Sigmoid colon (tissue), 7 donors: ENCODE measurements at places on chromosomes 5 and 9. TPM values are rescaled to one million over a fixed set of nuclear protein-coding genes. Genes with fewer than 3 reads are reported as not detected.

The EEIG1 gene
- total RNA-seq, result 10.9 TPM

The CMYA5 gene
- 21.0 TPM for total RNA-seq

DNA sequence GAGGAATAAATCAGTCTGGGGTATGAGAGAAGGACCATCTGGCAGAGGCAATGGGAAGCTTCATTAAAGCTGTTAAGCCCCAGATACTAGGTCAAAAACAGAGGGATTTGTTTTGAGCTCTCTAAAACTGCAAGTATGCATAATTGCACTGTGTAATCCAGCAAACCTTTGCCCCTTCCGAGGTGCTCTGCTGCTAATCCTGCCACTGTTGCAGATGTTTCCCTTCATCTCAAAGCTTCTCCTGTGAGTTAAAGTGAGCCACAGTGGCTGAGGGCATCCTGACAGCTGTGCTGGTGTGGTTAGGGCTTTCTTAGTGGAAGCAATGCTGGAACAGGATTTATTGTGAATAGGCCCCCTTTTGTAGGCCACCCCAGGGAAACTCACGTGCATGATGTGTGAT, 160.3 kb upstream of the TRPC7 start:
- H3K36me3 ChIP-seq, result no peaks in the 10 kb centered on the region
- H3K4me3 ChIP-seq, result no peak overlapping the region
- no peak for DNase-seq
- no peaks in the 10 kb centered on the region for H3K4me1 ChIP-seq

The KIF24 gene
- 0.66 TPM for total RNA-seq

The SCAI gene
- 5.4 TPM for total RNA-seq

GRCh38 chr5:53858700-53859456, 298.4 kb downstream of the NDUFS4 start:
- no peak overlapping the region for H3K4me3 ChIP-seq
- no peaks in the 10 kb centered on the region for H3K36me3 ChIP-seq
- no peak overlapping the region for H3K27ac ChIP-seq

DNA sequence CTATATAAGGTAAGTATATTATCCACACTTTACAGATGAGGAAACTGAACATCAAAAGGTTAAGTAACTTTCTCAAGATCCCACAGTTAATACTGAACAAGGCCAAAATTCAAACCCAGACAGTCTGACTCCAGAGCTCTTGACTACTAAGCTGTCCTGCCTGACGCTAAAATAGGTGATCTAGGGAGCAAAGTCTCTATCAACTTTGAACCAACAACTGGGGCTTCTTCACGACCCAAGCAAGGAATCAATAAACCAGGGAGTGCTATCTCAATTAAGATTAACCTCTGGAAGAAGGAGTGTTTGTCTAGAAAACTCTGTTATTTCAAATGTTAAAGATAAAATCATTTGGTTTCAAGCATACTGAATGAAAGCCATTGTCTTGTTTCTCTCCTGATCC, 64.4 kb downstream of the MRPS27 start:
- H3K4me1 ChIP-seq, result peaks cover 20% of the 10 kb centered on the region
- H3K27ac ChIP-seq, result no peak overlapping the region
- no peak overlapping the region for H3K4me3 ChIP-seq
- H3K36me3 ChIP-seq, result no peaks in the 10 kb centered on the region
- DNase-seq, result no peak
- H3K27me3 ChIP-seq, result no peaks in the 10 kb centered on the region

The SLC6A7 gene
- not detected for total RNA-seq

GRCh38 chr9:115730845-115731244, 422.7 kb upstream of the PAPPA start:
- no peak overlapping the region for H3K27ac ChIP-seq
- H3K36me3 ChIP-seq, result no peaks in the 10 kb centered on the region

The ORM1 gene
- not detected for total RNA-seq

GRCh38 chr5:98872674-98873073, 56.1 kb downstream of the CHD1 start:
- peaks cover 100% of the 10 kb centered on the region for H3K36me3 ChIP-seq
- no peaks in the 10 kb centered on the region for H3K27me3 ChIP-seq
- H3K4me3 ChIP-seq, result no peak overlapping the region
- DNase-seq, result no peak
- H3K27ac ChIP-seq, result no peak overlapping the region
- H3K4me1 ChIP-seq, result no peaks in the 10 kb centered on the region

DNA sequence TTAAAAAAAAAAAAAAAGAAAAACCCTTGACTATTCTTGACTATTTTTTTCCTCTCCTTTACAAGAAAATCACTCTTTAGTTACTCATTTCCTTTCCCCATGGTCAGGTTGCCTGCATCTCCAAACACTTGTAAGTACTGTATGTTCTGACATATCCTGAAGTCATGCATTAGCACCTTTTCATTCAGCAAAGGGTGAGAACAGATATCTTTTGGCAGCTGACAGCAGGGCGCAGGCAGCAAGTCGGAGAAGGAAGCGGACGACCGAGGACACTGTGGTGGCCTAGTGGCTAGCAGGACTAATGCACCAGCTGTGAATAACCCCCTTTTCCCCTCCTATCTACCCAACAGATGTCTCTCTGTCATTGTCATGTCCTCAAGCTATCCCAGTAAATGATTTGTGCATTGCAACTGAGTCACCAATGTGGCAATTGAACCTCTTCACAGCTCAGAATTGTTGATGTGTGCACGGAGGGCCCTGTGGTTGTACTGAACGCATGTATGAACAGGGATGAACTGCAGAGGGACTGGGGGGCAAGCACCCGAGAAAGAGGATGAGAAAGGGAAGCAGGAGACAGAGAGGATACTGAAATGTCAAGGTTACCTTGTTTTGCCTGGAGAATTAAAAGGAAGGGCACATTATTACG, 996.0 kb upstream of the ARRDC3 start:
- H3K4me3 ChIP-seq, result no peak overlapping the region
- H3K27ac ChIP-seq, result no peak overlapping the region
- H3K27me3 ChIP-seq, result no peaks in the 10 kb centered on the region
- no peak for DNase-seq
- no peaks in the 10 kb centered on the region for H3K36me3 ChIP-seq
- H3K4me1 ChIP-seq, result no peaks in the 10 kb centered on the region

The GPRIN1 gene
- total RNA-seq, result 0.55 TPM

DNA sequence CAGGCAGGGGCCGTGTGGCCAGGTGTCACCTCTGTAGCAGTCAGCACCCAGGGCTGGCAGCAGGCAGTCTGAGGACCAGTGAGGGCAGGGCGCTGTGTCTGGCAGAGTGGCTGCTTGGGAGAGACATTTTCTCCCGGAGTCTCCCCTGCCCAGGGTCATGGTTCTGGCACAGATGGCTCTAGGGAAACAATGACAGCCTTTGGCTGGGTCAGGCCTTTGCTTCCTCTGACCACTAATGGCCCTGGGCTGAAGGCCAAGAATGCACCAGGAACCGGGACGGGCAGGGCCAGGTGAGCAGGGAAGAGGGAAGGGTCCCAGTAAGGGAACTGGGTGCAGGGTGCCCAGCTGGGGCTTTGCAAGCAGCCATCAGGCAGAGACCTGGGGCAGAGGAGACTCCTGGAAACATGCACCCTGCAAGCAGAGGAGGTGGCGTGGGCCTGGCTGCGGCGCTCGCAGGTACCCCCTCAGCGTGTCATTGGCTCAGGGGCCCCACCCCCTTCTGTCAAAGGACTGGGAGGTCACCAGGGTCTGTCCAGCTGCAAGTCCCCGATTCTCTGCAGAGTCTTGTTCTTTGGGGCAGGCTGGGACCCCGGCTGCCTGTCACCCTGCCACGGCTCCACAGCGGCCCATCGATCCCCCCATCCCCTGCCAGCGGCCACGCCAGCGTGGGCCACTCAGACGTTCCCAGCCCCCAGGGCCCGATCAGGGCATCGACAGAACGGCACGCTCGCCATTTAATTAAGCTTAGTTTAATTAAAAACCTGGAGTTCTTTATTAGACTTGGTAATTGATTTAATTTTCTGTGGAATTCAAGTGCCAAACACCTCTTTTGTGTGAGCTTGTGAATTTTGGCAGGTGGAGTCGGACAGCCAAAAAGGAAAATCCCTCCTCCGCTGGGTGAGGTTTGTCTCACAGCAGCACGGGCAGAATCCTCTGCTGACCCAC, 18.9 kb upstream of the TMEM250 start:
- DNase-seq, result no peak
- H3K27ac ChIP-seq, result no peak overlapping the region
- peaks cover 11% of the 10 kb centered on the region for H3K4me1 ChIP-seq
- no peaks in the 10 kb centered on the region for H3K36me3 ChIP-seq
- H3K4me3 ChIP-seq, result no peak overlapping the region
- H3K27me3 ChIP-seq, result peaks cover 21% of the 10 kb centered on the region

The IL31RA gene
- total RNA-seq, result 0.36 TPM

- H3K4me1 ChIP-seq, result no peaks in the 10 kb centered on the region
- no peaks in the 10 kb centered on the region for H3K36me3 ChIP-seq
- no peak overlapping the region for H3K27ac ChIP-seq
- H3K4me3 ChIP-seq, result no peak overlapping the region
- no peak for DNase-seq
These were observed 486.8 kb downstream of the PSAT1 start for GRCh38 chr9:78783743-78784142.

The SLC35A4 gene
- total RNA-seq, result 19.7 TPM
